ENCODE measurements at places on chromosomes 6 and 20. TPM values are rescaled to one million over a fixed set of nuclear protein-coding genes. Genes with fewer than 3 reads are reported as not detected.

TINAG gene
- total RNA-seq = not detected

HSPA12B gene
- 0.43 TPM for total RNA-seq

REV3L gene
- total RNA-seq = 6.3 TPM

AVP gene
- not detected for total RNA-seq

CLVS2 gene
- total RNA-seq = 0.17 TPM

FNDC1 gene
- total RNA-seq = 0.08 TPM

SMAP1 gene
- total RNA-seq = 19.3 TPM

CDSN gene
- total RNA-seq = not detected

C6orf163 gene
- total RNA-seq = 0.15 TPM

SNAI1 gene
- total RNA-seq = 11.1 TPM

PSORS1C2 gene
- not detected for total RNA-seq

GHRH gene
- not detected for total RNA-seq

DPPA5 gene
- total RNA-seq = not detected

Data from A549 treated with Hydrocortisone at 1 μM for 4 hours (cell line).